ENCODE measurements at places on chromosomes 4 and X.

DNA sequence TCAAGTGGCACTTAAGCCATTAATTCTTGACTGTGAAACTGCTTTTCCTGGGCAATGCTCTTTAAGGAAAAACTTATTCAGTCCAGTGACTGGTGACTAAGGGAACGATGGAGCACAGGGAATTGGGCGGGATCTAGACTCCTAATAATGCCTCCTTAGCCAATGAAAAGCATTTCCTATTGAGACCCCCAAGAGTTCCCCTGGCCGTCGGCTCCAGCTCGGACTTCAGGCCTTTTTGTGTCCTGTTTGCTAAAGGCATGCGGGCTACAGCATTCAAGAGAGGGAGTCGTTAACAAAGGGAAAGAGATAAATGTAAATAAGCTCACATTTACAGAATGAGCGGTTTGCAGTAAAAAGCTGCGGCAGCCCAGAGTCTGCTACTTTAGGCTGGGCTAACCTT is at the start of gene LPAR4:
Gene LPAR4, plus strand, starts transcription at position 232 of the 400 bp plus-strand sequence. CDS start 7,150 bp downstream, outside the sequence.
- DNase-seq: no peak

GRCh38 chrX:140733766-140734342 is 24.3 kb downstream of the LINC00632 start:
- DNase-seq: no peak

- no peak for DNase-seq
Observed at GRCh38 chr4:145709843-145710242, 29.9 kb downstream of the C4orf51 start.

DNA sequence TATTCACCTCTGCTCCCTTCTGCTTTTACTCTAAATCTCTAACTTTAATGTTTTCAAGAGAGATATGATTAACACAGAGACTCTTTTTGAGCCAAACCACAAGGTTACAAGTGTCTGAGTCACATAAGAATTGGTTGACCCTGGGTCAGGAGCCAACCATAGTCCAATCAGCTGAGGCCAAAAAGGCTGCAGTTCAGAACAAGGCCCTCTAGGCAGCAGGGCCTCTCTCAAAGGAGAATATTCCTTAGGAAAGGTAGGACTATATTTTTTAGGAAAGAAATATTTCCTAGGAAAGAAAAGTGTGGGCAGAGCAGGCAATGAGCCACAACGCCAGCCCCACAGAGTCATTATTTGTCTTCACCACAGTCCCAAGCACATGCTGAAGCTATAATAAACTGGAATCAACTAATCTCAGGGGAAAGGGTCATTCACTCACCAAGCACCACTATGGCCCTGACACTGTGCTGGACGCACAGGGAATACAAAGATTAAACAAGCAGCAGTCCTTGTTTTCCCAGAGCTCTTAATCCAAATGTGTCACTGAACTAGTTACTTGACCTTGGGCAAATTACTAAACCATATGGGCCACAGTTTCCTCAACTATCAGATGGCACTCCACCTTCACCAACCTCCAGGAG is 2.2 kb downstream of the ATP8A1 start:
- no peak for DNase-seq

GRCh38 chr4:132823419-132823818 is 325.7 kb upstream of the PCDH10 start:
- no peak for DNase-seq

GRCh38 chr4:48905363-48906015 is 1.1 kb downstream of the OCIAD2 start:
- DNase-seq: no peak

GRCh38 chrX:150543230-150544155 is 24.9 kb upstream of the MTM1 start:
- no peak for DNase-seq
